Cerebellar nuclear complex (tissue), 1 donor: ENCODE measurements at places on chromosomes 1 and 21.

DNA sequence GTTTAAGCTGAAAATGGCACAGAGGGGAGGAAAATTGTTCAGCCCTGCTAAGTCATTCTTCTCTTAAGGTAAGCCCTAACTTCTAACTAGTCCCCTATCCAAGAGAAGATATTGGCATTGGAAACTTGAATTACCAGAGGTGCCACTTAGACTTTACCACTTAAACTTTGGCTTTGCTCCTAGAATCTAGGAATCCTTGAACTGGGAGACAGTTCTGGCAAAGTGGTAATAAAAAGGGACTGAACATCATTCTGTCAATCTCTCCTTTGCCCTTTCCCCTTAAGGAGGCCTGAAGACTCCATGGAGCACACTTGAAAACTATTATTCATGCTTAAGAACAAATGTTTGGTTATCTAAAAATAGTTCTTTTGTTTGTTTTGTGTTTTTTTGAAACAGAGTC, 8.4 kb downstream of the ATP1A4 start:
- DNase-seq, result no peak

DNA sequence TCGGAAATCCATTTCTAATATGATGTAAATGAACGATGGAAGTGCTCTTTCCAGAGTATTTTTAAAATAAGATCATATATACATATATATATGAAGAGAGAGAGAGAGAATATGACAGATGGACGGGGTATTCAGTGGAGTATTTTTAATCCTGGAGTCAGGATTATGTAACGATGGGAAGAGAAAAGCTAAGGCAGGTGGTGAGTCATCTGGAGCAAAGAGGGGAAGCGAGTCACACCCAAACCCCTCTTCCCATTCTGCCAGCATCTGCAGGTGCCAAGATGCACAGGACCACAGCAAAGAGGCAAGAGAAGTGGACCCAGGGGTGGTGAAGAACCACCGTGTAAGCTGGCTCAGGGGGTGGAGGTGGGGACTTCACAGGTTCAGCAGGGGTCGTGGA, 102.7 kb upstream of the GRIK3 start:
- no peak for DNase-seq

DNA sequence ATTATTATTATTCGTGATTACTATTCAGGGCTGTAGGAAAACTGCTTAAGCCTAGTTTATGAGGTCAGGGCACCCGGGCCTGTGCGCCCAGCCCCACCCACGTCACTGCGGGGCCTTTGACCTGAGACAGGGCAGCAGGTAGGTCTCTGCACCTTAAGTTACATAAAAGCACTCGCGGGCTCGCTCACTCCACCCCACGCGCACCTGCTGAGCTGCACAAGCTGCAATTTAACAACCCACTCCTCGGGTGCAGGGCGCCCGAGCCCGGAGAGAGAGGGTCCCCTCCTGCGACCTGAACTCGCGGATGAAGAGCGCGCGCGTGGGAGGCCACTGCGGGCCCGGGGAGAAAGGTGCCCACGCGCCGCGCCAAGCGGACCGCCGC, 477 bp downstream of the ICMT start:
- no peak for DNase-seq

DNA sequence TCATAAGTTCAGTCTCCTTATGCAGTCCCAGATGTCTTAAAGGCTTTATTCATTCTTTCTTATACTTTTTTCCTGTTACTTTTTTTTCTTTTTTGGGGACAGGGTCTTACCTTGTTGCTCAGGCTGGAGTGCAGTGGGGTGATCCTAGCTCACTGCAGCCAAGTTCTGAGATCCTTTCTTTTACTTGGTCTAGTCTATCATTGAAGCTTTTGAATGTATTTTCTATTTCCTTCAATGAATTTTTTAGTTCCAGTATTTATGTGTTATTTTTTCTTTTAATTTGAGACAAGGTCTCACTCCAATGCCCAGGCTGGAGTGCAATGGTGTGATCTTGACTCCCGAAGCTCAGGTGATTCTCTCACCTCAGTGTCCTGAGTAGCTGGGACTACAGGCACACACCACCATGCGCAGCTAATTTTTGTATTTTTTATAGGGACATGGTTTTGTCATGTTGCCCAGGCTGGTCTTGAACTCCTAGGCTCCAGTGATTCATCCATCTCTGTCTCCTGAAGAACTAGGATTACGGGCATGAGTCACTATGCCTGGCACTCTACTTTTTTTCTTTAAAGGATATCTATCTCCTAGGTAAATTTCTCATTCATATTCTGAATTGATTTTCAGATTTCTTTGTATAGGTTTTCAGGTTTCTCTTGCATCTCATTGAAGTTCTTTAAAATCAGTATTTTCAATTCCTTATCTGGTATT, 26.1 kb upstream of the GTF2B start:
- DNase-seq, result no peak

- DNase-seq, result no peak
Observed at GRCh38 chr21:41897047-41897669, 18.0 kb upstream of the PRDM15 start.

- DNase-seq, result no peak
Observed at GRCh38 chr1:24416666-24417391, 1.2 kb downstream of the NIPAL3 start.

- DNase-seq, result no peak
Observed at GRCh38 chr1:8274352-8274751, 43.6 kb upstream of the SLC45A1 start.

GRCh38 chr1:176379626-176380339, 83.2 kb upstream of the PAPPA2 start:
- DNase-seq, result no peak

GRCh38 chr21:46051379-46051770, 46.5 kb upstream of the COL6A2 start:
- no peak for DNase-seq

DNA sequence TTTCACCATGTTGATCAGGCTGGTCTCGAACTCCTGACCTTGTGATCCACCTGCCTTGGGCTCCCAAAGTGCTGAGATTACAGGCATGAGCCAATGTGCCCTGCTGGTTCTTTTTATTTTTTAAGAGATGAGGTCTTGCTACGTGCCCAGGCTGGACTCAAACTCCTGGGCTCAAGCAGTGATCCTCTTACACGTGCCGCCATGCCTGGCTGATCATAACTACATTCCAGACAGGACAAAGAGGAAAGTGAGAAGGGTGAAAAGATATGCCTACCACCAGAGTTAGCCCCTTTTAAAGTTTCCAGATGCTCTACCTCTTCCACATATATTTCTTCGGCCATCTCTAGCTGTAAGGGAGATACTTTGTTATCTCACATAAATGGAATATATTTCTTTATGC, 79.7 kb upstream of the SOX13 start:
- DNase-seq, result no peak

- DNase-seq, result no peak
Observed at GRCh38 chr1:94527447-94528031, 14.0 kb downstream of the F3 start.

GRCh38 chr1:226681652-226682493, 57.2 kb downstream of the ITPKB start:
- no peak for DNase-seq

GRCh38 chr1:208054485-208054884, 143.6 kb upstream of the CD34 start:
- DNase-seq, result no peak
